ENCODE measurements at places on chromosomes 11 and 22.

DNA sequence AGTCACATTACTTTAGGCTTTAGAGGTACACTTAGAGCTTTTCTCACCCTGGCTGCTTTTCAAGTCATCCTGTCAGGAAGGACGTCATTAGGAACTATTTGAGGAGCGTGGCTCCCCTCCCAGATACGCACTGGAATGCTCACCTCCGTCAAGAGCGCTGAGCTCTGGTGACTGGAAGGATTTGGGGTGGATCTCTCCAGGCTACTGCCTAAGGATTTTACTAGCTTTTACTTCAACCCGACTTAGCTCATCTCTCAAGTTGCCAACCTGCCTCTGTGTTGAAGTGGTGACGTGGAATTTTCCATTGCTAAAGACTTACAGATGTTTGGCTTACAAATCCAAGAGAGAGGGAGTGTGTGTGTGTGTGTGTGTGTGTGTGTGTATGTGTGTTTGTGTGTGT, 355.3 kb upstream of the CCDC90B start:
- no peak for DNase-seq

DNA sequence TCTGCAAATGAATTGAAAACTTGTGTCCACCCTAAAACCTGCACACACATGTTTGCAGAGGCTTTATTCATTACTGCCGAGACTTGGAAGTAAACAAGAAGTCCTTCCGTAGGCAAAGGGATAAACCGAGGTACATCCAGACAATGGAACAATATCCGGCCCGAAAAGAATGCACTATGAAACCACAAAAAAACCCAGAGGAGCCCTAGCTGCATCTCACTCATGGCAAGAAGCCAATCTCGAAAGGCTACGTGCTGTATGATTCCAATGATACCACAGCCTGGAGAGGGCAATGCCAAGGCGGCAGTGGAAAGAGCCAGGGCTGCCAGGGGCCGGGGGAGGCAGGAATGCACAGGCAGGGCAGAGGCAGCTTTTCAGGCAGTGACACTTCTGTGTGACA, 3.2 kb upstream of the MRPL23 start:
- DNase-seq = no peak

- DNase-seq = no peak
These were observed 48.3 kb upstream of the LRRC55 start for GRCh38 chr11:57133366-57134038.

GRCh38 chr22:50581950-50582492, 628 bp downstream of the CHKB start:
- DNase-seq = peak; percentile 58

DNA sequence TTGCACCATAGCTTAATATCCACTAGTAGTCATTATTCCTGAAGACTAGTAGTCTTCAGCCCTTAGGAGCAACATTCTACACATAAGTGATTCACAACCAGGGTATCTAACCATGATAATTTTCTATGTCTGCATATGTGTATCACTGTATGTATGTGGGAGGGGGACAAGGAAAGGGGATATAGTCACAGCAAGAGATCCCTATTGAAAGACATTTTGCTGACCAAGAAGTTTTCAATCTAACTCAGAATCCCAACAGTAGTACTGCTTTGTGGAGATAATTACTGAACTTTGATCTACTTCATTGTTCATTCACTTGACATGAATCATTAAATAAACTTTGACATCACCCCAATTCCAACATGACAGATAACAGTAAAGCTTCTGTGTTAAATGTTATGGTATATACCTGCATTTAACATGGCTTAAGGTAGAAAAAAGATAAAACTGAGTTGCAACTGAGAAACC, 10.3 kb downstream of the PIK3C2A start:
- DNase-seq = no peak

- DNase-seq = no peak
These were observed 23.9 kb downstream of the IL10RA start for GRCh38 chr11:118009864-118010737.

- DNase-seq = no peak
These were observed 1.1 kb upstream of the LRRC75B start for GRCh38 chr22:24593836-24594568.

GRCh38 chr11:2460540-2461252, 15.9 kb downstream of the KCNQ1 start:
- DNase-seq = no peak

DNA sequence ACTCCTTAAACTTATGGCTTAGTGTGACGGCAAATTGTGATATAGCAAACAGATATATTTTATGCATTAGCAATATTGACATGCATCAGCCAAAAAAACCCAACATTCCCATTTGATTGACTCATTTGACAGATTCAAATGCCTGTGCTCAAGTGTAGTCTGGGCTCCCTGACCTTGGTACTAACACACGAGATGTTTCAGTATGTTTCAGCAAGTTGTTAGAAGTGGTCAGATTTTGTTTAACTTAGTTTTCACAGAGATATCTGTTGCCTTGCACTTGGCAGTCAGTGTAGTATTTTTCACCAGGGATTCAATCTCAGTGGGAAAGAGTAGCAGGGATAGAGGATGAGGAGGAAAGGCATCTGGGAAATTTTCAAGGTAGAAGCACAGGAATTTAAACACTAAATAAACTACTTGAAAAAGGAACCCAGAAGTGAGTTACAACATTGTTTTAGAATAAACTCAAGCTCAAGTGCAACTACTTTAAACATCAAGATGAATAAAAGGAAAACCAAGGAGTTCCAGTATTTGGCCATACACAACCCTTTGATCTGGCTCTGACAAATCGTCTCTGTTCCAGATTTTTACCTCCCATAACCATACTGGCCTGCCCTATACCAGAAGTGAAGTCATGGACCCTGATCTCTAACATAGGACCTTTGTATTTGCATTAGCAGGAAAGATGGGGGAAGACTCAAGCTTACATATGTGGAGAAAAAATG, 56.5 kb upstream of the BLID start:
- no peak for DNase-seq

DNA sequence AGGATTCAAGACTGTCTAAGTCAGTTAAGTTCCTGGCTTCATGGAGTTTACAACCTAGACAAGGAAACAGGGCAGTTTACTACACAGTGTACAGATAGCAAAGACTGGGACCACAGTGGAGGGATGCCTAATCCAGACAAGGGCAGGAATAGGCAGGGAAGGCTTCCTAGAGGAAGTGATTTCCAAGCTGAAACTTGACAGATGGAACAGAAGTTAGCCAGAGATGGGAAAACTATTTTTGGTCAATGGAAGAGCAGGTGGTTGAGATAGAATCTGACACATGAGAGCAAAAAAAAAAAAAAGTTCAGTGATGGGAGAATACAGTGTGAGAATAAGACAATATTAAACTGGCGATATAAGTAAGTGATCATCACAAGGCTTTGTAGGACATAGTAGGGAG, 1.3 kb downstream of the COA4 start:
- no peak for DNase-seq

GRCh38 chr11:18365741-18366140, 28.6 kb upstream of the LDHA start:
- no peak for DNase-seq

DNA sequence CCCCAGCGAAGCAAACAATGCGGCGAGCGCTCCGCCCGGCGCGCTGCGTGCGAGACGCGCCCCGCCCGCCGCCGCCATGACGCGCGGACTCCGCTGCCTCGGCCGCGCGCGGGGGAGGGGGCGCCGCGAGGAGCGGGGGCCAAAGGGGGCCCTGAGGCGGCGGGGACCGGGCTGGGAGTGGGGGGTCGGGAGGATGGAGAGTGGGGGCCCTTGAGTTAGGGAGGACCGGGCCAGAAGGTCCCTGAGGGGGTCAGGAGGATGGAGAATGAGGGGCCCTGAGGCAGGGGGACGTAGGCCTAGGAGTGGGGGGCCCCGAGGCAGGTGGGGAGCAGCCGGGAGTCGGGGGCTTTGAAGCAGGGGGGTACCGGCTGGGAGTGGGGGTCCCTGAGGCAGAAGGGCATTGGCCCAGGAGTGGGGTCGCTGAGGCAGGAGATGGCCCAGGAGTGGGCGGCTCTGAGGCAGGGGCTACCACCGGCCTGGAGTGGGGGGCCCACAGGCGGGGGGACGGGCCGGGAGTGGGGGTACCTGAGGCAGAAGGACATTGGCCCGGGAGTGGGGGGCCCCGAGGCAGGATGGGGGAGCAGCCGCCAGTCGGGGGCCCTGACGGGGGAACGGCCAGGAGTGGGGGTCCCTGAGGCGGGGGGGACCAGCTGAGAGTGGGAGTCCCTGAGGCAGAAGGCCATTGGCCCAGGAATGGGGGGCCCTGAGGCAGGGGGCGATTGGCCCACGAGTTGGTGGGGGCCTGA, at the start of gene BRD1:
BRD1 (minus strand) TSS at position 21 of the 746 bp plus-strand sequence. CDS start 3,556 bp downstream, outside the sequence.
- peak; percentile 66 for DNase-seq

GRCh38 chr11:119696378-119697222, 32.4 kb downstream of the NECTIN1 start:
- no peak for DNase-seq

- DNase-seq = no peak
These were observed 411.9 kb downstream of the CNTN5 start for GRCh38 chr11:99432677-99433076.

DNA sequence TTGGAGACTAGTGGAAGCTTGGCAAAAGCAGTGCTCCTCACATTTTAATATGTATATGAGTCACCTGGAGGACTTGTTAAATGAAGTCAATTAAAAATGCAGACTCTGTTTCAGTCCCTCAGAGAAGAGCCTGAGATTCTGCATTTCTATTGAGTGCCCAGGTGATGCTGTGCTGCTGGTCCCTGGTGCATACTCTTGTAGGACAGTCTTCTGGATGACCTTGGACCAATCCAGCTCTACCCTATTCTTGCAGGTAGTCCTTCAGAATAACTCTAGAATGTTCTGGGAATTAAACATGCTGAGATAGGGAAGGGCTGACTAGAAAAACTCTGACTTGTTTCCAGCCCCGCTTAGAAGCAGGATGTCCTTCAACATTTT, 115.9 kb downstream of the CASP12 start:
- no peak for DNase-seq

DNA sequence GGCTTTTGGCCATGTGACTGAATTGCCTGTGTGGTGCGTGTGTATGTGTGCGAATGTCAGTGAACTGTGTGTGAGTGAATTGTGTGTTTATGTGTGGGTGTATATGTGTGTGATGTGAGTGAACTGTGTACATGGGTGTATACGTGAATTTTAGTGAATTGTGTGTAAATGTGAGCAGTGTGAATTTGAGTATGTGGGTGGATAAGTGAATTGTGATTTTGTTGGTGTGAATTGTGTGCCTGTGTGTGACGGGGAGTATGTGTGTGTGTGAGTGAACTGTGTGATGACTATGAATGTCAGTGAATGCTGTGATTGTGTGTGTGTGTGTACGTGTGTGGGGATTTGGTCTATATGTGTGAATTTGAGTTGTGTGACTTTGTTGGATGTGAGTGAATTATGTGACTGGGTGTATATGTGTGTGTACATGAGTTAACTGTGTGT, 3.5 kb downstream of the DDTL start:
- DNase-seq = no peak

- no peak for DNase-seq
These were observed 1.5 kb downstream of the LRFN4 start for GRCh38 chr11:66858186-66858938.

GRCh38 chr11:70059971-70060370, 18.1 kb upstream of the ANO1 start:
- no peak for DNase-seq

GRCh38 chr22:41989246-41989645, 9.3 kb upstream of the WBP2NL start:
- no peak for DNase-seq

DNA sequence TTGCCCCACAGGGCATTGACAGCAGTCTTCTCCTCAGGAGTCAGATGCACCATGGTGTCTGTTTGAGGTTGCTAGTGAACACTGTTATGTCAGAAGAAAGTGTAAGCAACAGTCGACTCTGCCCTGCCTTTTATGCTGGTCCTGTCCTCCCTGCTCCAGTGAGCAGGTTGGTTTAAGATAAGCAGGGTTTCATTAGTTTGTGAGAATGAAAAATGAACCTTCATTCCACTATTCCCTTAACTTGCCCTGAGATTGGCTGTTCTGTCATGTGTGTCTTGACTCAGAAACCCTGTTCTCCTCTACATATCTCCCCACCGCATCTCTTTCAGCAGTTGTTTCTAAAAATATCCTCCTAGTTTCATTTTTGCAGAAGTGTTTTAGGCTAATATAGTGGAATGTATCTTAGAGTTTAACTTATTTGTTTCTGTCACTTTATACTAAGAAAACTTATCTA, at the start of gene HBD:
HBD (minus strand) TSS at position 103 of the 454 bp plus-strand sequence; CDS start at position 53, 50 bp downstream.
- DNase-seq = no peak

- DNase-seq = no peak
These were observed 489 bp downstream of the NUP98 start for GRCh38 chr11:3796801-3797328.

- peak; percentile 73 for DNase-seq
These were observed 3.7 kb upstream of the RPS6KA4 start for GRCh38 chr11:64355078-64355940.

DNA sequence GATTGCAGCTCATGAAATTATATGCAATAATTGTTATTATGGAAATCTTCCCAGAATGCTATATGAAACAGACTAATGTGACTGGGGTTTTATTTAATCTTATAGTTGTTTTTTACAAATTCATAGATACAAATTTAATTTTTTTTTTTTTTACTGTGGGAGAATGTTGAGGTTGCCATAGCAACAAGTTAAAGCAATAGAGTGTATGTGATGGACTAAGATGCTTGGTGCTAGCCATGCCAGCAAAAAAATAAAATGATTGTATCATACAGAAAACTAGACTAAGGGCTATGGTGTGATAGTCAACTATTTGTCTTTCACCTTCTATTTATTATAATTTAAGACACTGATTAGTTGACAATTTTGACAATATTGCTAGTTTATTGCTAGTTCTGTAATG, 163.2 kb upstream of the BLID start:
- no peak for DNase-seq

GRCh38 chr11:74683941-74684481, 47.2 kb downstream of the CHRDL2 start:
- DNase-seq = no peak

DNA sequence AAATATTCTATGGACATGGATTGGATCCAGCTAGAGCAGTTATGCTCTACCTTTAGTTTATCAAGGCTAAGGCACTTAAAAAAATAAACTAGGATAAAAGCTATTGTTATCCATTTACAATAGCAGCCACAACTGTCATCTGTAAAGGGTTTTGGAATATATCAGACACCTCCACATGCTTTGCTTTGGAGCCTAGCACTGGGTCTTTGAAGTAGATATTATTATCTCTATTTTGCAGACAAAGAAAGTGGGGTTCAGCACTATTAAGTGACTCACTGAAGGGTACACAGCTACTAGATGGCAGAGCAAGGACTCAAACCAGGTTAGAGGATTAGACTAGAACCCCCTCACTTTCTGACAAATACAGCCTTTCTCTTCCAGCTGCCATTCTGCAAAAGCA, 82.0 kb downstream of the KCNJ1 start:
- DNase-seq = no peak

- no peak for DNase-seq
These were observed 543.9 kb downstream of the OPCML start for GRCh38 chr11:132988411-132988810.

DNA sequence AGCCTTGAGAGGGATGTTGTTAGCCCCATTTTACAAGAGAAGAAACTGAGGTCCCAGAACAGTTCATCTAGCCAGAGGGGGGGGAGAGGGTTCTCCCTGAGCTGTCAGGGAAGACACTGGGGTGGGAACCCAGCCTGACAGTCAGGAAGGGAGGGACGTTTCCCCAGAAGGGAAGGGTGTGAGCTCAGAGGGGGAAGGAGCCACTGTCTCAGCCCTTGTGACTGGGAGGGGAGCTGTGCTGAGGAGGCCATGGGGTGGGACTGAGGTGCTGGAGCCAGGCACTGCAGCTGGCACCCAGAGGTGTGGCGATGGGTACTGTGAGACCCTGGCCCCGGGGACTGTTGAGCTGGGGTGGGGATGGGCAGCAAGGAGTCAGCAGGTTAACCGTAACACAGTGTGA, 35.7 kb downstream of the DAGLA start:
- DNase-seq = no peak
